T-helper 22 cell (primary cell): ENCODE measurements at places on chromosomes 13 and 19.

GRCh38 chr19:6226444-6227155, 53.2 kb downstream of the MLLT1 start:
- DNase-seq = no peak

- no peak for DNase-seq
Observed at GRCh38 chr19:29672319-29672932, 7.2 kb downstream of the PLEKHF1 start.

GRCh38 chr19:3668331-3669081, 31.8 kb downstream of the PIP5K1C start:
- no peak for DNase-seq

GRCh38 chr13:92681239-92681638, 545.4 kb upstream of the GPC6 start:
- no peak for DNase-seq

GRCh38 chr13:80814541-80814940, 473.6 kb upstream of the SPRY2 start:
- no peak for DNase-seq

DNA sequence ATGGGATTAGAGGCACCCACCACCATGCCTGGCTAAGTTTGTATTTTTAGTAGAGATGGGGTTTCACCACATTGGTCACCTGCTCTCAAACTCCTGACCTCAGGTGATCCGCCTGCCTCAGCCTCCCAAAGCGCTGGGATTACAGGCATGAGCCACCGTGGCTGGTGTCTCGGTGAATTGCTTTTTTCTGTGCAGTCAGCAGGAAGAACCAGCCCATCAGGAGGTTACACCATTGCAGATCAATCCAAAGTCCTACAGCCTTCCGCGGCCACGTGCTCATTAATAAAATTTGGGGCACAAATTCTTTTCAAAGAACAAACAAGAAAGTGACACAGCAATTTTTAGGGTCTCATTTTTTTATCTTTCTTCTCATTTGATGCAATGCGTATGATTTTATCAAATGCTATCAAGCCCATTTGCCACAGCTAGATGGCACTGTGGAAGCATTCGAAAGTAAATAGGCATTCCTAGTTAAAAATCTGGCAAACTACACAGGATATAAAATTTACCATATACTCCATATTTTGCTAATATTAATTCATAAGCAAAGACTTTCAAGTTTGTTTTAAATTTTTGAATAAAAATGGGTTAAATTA, 54.4 kb upstream of the ZNF835 start:
- DNase-seq = no peak

DNA sequence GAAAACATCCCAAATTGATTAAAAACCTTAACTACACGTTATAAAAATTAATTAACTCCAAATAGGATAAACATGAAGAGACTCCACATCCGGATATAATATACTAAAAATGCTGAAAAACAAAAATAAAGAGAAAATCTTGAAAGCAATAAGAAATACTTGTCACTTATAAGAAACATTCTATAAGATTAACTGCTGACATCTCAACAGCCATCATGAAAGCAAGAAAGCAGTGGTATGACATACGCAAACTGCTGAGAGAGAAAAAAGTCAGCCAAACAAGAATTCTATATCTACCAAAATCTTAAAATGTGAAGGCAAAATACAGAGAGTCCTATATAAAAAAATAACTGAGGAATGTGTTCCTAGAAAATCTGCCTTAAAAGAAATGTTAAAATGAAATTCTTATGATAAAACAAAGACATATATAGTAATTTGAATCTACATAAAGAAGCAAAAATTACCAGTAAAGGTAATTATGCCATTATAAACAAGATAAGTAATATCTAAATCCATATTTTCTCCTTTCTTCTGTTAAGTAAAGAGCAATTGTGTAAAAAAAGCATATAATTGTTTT, 1851.1 kb downstream of the PCDH9 start:
- no peak for DNase-seq

DNA sequence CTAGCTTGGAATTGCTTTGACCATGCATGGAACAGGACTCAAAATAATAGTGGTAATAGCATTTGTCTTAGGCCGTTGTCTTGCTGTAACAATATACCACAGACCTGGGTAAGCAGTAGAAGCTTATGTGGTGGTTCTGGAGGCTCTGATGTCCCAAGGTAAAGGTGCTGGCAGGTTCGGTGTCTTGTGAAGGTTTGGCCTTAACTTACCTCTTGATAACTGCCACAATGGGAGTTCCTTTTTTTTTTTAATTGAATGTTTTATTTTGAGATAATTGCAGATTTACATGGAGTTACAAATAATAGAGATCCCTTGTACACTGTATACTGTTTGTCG, 5.8 kb downstream of the RPL21 start:
- no peak for DNase-seq

GRCh38 chr13:27792393-27793218, at the start of gene GSX1:
GSX1 (plus strand) TSS chr13:27792483; CDS start chr13:27792691, 208 bp downstream.
- DNase-seq = no peak

DNA sequence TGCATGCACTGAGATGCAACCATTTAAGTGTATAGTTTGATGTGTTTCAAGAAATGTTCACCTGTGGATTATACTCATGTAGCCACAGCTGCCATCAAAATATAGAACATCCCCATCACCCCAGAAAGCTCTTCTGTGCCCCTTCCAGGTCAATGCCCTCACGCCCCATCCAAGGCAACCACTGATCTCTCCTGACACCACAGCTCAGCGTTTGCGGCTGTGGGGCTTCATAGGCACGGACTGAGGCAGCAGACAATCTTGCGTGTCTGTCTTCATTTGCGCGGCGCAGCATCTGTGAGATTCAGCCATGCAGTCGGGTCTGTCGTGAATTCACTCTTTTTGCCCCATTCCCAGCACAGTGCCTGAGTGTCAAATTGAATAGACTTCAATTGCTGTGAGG, 153.8 kb upstream of the UQCRFS1 start:
- DNase-seq = no peak

GRCh38 chr13:85654227-85654626, 145.0 kb downstream of the SLITRK6 start:
- DNase-seq = no peak

GRCh38 chr19:584240-585001, 5.3 kb upstream of the HCN2 start:
- DNase-seq = peak; percentile 27

DNA sequence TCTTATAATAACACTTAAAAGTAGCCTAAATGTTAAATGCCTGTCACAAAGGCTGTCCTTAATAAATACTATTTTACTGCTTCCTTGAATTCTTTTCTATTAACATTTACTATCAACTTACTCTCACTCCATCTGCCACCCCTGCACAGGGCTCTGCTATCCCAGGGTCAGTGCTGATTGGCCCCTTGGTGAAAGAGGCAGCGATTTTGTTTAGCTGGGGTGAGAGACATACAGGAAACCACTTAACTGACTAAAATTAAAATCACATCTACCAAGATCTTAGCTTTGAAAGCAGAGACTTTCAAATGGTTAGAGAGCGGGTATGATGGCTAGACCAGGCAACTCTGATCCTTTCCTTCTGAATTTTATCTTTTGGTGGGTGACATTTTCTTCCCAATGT, 149.9 kb upstream of the HTR2A start:
- no peak for DNase-seq

GRCh38 chr13:52428295-52428694, 22.1 kb downstream of the VPS36 start:
- no peak for DNase-seq

- DNase-seq = no peak
Observed at GRCh38 chr13:109370496-109370895, 415.9 kb downstream of the IRS2 start.

GRCh38 chr19:13362668-13363067, 143.6 kb downstream of the CACNA1A start:
- DNase-seq = no peak

- no peak for DNase-seq
Observed at GRCh38 chr13:31794452-31794851, 55.1 kb downstream of the RXFP2 start.

- DNase-seq = no peak
Observed at GRCh38 chr13:58329746-58330145, 698.2 kb downstream of the PCDH17 start.

- no peak for DNase-seq
Observed at GRCh38 chr19:45063851-45064801, 12.2 kb downstream of the ZNF296 start.

GRCh38 chr13:92122186-92122853, 723.9 kb downstream of the GPC5 start:
- no peak for DNase-seq

DNA sequence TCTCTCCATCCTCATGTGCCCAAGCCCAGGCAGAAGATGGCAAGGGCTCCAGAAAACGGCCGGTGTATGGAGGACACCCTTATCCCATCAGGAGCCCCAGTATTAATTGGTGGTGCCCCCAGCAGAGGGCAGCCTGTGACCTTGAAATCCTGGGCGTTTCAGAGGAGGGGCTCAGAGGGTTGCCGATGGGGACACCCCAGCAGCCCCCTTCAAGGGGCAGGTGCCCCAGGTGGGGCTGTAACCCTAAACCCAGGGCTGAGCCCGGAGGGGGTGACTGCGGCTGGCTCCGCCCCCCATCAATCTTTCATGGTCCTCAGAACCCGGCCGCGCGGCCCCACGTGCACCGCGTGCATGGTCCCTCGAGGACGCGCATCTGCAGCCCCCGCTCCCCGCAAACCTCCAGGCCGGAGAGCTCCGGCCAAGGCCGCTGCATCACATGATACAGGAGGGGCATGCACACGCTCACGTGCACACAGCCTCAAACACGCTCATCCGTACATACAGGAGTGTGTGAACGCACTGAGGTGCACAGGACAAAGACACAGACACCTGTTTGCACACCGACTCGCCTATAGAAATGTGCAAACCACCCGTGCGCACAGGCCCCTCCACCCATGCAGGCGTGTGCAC, 949 bp downstream of the RAB3A start:
- no peak for DNase-seq

GRCh38 chr13:75452564-75452963, 29.4 kb downstream of the TBC1D4 start:
- no peak for DNase-seq

DNA sequence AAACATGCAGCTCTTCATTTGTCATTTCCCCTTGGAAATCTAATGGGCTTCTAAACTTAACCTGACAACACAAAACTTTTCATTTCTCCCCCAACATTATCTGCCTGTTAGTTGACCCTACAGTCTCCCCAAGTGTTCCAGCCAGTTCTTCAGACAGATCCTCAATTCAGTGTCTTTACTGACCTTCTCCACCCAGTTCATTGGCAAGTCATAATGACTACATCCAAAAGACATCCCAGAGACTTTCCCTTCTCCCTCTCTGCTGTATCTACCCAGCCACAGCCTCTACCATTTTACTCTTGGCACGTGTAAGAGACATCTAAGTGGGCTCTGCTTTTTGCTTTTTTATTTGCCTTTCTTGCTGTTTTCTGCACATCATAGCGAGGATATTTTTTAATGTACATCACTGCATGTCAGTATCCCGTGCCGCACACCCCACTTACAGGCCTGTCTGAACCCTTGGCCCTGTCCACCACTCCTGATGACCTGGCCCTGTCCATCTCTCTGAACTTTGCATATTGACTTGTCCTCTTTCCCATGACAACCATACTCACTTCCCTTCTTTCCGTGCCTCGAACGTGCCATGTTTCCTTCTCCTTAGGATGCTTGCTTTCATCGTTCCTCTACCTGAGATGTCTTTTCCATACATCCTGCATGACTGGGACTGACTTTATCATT, 391.9 kb downstream of the IRS2 start:
- DNase-seq = no peak

DNA sequence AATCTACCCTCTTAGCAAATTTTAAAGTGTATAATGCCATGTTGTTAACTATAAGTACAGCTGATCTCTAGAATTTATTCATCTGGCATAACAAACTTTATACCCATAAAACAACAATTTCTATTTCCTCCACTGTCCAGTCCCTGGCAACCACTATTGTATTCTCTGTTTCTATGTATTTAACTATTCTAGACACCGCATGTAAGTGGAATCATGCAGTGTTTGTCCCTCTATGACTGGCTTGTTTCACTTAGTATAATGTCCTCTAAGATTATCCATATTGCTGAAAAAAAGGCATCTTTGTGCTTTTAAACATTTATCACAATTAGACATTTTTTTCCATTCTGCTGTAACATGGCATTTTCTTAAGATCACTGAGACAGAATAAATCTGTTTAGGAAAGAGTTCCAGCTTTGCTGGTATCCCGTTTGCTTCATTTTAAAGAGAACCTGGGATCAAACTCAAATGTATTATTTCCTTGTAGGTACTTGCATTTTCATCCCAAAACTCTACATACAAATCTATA, 1191.0 kb downstream of the SLITRK5 start:
- DNase-seq = no peak

- no peak for DNase-seq
Observed at GRCh38 chr13:114106991-114107685, 25.3 kb downstream of the RASA3 start.

DNA sequence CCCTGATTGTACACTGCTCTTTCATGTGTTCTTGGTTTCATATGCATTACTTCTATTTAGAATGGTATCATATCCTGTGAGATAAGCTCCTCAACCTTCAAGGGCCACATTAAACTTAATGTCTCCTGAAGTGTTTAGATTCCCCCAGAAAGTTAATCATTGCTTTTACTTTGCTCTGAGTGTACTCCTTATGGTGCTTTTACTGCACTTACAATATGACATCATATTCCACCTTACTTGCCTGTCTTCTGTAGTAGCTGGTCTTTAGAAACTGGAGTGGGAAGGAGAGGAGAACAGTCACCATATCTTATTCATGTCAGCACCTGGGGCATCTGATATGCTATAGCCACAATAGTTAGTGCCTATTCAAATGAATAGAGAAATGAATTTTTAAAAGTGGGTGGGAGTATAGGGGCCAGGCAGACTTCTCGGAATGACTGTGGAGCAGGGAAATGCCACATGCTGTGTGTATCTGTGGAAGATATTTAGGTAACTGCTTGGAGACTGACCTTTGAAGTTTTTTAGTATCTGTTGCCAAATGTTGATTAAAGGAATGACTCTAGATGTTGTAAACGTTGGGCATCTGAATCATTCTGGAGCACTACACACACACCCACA, 40.2 kb downstream of the SLAIN1 start:
- no peak for DNase-seq

GRCh38 chr13:31094331-31095015, 67.2 kb downstream of the HSPH1 start:
- no peak for DNase-seq

GRCh38 chr13:40624986-40625385, 41.5 kb downstream of the FOXO1 start:
- no peak for DNase-seq

DNA sequence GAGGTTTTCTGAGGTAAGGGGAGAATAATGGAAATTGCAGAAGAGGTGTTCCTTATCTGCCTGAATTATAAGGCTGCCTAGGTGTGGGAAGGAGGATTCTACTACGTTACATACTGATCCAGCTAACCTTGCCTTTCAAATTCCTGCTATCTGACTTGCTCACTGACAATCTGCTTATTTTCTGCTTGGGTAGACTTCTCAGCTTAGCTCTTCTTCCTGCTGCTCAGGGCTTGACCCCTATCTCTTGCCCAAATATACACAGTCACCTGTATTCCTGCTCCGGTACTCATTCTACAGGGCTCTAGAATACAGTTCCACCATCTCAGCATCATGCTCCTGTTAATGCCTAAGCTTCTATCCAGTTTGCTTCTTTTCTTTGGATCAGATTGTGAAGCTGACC, 1607.6 kb downstream of the OLFM4 start:
- DNase-seq = no peak

- DNase-seq = no peak
Observed at GRCh38 chr13:107881362-107881761, 334.0 kb downstream of the LIG4 start.

- DNase-seq = no peak
Observed at GRCh38 chr19:15137777-15138176, 30.6 kb downstream of the SYDE1 start.
